Activated T-cell treated with anti-CD3 and anti-CD28 coated beads, Interleukin-2, amount 50 U/mL, for 4 hours (primary cell): ENCODE measurements at places on chromosomes 4 and X.

DNA sequence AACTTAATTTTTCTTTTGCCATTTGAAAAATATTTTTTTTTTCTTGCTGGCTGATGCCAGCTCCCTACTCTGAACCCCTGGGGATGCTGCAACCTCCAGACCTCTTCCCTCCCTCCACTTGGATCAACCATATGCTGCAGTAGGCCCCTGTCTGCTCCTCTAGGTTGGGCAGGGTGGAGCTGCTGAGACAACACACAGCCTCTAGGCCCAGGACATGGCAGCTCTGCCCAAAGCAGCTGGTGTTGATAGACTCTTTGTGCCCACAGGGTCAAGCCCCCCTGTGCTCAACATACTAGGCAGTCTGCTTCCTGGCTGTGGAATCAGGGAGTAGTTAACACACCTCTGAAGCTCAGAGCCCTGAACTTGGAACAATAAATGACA, 19.9 kb upstream of the CLNK start:
- no peak for DNase-seq

- DNase-seq: no peak
These were observed 415 bp upstream of the TENM3 start for GRCh38 chr4:182242787-182243186.

GRCh38 chr4:156344397-156344796, 390.7 kb upstream of the CTSO start:
- no peak for DNase-seq

DNA sequence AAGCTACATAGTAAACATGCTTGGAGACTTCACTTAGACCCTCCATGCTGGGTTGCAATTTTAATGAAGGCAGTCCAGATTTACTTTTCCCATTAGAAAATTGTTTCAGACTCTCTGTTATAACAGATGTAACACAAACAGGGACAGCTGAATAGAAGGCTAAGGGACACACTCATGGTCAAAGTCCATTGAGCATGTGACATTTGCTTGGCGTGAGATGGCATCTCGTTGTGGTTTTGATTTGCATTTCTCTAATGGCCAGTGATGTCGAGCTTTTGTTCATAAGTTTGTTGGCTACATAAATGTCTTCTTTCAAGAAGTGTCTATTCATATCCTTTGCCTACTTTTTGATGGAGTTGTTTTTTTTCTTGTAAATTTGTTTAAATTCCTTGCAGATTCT, 358.2 kb upstream of the CLNK start:
- no peak for DNase-seq

DNA sequence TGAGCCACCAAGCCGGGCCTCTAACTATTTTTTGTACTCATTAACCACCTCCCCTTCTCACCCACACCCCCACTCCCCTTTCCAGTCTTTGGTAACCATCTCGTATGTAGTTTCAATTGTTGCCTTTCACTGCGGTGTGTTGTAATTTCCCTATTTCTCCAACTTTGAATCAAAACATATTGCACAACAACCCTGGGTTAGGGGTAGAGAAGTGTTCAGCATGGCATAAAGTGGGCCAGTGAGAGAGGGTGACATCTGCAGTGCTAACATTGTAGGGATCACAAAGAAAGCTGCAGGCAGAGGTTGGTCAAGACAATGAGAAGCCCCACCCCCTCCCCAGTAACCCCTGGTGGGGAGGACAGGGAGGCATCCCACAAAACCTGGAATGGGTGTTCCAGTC, 92.7 kb downstream of the SPATA18 start:
- no peak for DNase-seq

DNA sequence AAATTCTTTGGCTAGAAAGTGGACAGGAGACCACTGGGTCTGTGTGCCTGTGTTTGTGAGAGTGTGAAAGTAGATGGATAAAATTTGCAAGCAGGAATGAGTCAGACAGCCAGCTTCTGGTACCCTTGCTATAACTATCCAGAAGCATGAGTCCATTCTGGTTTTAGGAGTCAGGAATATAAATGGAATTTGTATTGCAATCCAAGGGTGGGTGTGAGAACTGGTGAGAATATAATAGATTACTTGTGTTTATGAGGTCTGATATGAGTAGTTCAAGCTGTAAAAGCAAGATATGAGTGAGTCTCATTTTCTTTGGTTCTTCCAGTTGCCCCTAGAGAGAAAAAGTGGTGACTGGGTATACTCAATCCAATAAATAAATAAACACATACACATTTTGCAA, 212.7 kb upstream of the TAPT1 start:
- DNase-seq: no peak

DNA sequence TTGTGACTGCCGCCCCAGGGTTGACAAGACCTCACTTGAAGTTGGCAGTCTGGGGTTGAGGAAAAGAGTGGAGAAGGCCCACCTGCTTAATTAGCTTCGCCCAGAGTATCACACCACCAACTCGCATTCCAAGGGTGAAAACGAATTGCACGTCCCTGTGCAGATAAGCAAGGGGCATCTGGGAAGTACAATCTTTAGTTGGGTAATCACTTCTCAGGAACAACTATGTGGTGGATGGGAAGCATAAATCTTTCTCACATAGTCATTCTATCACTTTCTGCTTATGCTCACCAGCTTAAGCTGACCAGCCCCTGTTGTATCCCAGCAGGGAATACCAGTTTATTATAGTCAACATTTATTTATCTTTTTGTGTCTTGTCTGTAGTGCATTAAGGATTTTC, 14.3 kb downstream of the SPCS3 start:
- DNase-seq: no peak

DNA sequence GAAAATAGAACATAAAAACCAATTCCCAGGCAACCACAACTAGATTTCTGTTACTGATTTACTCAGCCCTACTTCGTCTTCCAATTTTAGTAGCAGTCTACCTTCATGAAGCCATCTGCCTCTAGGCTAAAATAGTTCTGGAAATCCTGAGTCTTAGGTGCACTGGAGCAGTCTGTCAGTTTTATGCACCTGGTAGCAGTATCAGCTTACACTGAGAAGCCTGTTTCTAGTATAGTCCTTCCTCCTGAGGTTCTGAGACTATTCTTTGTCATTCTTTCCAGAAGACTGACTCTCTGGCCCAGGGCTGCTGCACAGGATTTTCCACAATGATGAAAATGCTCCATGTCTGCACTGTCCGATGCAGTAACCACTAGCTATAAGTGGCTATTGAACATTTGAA, 16.9 kb upstream of the HPRT1 start:
- DNase-seq: no peak
